ENCODE measurements at places on chromosomes 4 and X. TPM values are rescaled to one million over a fixed set of nuclear protein-coding genes. Genes with fewer than 3 reads are reported as not detected.

The PDE5A gene
- total RNA-seq, result 0.94 TPM

The L1CAM gene
- 2.1 TPM for total RNA-seq

- no peak for DNase-seq
These were observed 59.5 kb downstream of the ARHGAP10 start for GRCh38 chr4:147791341-147791740.

DNA sequence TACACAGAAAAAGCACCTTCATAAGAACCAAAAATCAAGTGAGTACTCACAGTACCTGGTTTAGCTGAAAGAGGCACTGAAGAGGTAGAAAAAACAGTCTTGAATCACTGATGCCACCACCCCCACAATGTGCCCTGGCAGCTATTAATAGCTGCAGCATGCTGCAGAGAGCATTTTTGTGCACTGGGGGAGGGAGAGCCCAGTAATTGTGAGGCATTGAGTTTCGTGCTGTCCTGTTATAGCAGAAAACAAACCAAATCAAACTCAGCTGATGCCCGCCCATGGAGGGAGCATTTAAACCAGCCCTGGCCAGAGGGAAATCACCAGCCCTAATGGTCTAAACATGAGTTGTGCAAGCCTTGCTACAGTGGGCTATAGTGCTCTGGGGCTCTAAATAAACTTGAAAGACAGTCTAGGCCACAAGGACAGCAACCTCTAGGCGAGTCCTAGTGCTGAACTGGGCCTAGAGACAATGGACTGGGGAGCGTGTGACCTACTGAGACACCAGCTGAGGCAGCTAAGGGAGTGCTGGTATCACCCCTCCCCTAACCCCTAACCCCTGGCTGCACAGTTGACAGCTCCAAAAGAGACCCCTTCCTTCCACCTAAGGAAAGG is 106.3 kb upstream of the TMLHE start:
- DNase-seq, result no peak

- DNase-seq, result no peak
These were observed 54.4 kb upstream of the CLNK start for GRCh38 chr4:10738826-10739489.

All from activated T-cell treated with anti-CD3 and anti-CD28 coated beads, Interleukin-2, amount 50 U/mL, for 72 hours (primary cell).